ENCODE measurements at places on chromosomes 11 and 22. TPM values are rescaled to one million over a fixed set of nuclear protein-coding genes. Genes with fewer than 3 reads are reported as not detected.

The SF3B2 gene
- total RNA-seq: 140 TPM

The VSIG10L2 gene
- 0.14 TPM for total RNA-seq

The RTN4RL2 gene
- 2.9 TPM for total RNA-seq

The HINFP gene
- total RNA-seq: 10.8 TPM

The OR10AG1 gene
- not detected for total RNA-seq

The SCGB1C1 gene
- not detected for total RNA-seq

The TCN1 gene
- not detected for total RNA-seq

The RIMBP3C gene
- not detected for total RNA-seq

The MOV10L1 gene
- total RNA-seq: 0.56 TPM

The TMEM121B gene
- 0.74 TPM for total RNA-seq

The MMP13 gene
- not detected for total RNA-seq

- DNase-seq: no peak
Measured at GRCh38 chr11:34198523-34198922, 93.1 kb downstream of the NAT10 start.

- no peak for DNase-seq
Measured at GRCh38 chr11:60265373-60266214, 14.9 kb upstream of the MS4A4A start.

- DNase-seq: no peak
Measured at GRCh38 chr11:111627591-111627990, 25.3 kb downstream of the SIK2 start.

DNA sequence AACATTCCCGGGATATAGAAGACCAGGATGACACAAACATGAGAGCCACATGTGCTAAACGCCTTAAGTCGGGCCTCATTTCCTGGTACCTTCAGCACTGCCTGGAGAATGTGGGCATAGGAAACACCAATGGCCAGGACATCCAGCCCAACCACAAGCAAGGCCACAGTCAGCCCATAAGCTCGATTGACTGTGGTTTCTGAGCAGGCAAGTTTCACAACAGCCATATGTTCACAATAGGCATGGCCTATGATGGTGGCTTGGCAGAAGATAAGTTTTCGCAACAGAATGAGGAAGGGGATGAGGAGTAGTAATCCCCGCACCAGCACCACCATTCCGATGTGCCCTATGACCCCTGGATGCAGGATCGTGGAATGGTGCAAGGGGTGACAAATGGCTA, 26.9 kb upstream of the OR56A1 start:
- no peak for DNase-seq

DNA sequence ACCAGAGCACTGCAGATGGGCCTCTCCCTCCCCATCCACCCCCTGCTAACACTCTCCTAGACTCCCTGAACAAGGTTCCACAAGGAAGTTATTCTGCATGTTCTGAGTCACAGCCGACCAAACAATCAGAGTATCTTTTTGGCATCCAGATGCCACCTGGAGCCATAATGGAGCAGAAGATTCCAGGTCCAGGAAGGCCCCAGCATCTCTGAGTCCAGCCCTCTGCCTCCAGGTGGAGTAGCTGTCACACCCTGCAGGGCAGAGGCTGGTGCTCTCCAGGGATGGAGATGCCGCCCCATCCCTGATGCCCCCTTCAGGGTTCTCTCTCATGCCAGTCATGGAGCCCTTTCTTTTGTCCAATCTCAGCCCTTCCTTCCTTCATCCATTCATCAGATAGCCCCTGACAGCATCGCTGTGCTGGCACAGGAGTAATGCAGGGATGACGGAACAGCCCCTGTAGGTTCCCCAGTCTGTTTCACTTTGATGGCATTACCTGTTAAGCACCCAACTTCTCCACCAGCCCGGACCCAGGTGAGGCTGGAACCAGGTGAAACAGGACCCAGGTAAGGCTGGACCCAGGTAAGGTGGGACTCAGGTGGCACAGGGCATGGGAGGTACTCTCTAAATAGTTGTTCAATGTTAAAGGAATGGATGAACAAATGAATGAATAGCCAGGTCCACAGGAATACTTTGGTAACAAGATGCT, 20.1 kb upstream of the TSKU start:
- DNase-seq: peak; percentile 61

GRCh38 chr11:111395749-111396148, 16.7 kb upstream of the POU2AF1 start:
- DNase-seq: no peak

DNA sequence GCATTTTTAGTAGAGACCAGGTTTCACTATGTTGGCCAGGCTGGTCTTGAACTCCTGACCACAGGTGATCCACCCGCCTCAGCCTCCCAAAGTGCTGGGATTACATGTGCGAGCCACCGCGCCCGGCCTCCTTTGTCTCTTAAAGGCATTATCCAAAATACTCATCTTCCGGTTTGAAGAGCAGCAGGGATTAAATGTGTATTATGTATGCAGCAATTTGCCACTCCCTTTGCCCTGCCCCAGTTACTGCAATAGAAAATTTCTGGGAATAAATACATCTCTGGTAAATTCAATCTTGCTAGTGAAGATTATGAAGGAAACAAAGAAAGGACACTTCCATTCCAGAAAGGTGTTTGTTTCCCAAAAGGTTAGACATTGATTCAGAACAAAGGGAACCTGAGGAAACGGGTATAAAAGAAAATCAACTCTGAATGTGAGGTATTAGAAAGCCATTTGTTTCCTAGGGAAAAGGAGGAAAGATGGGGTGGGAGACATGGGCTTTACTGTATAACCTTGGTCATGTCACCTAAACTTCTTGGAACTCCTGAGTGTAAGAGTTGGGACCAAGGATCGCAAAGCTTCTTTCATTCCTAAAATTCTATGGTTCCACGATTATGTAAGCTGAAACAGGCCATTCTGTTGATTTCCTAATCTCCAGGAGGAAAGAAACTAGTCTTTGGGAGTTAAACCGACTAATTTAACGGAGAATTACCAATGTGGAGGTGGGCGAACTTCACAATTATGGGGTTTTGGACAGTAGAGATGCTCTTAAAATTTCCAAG, 959 bp upstream of the HIPK3 start:
- no peak for DNase-seq

- no peak for DNase-seq
Measured at GRCh38 chr22:38699784-38700183, 959 bp downstream of the JOSD1 start.

- no peak for DNase-seq
Measured at GRCh38 chr11:28878025-28878424, 769.8 kb downstream of the METTL15 start.

- DNase-seq: peak; percentile 70
Measured at GRCh38 chr22:23684026-23684425, 6.8 kb upstream of the RGL4 start.

DNA sequence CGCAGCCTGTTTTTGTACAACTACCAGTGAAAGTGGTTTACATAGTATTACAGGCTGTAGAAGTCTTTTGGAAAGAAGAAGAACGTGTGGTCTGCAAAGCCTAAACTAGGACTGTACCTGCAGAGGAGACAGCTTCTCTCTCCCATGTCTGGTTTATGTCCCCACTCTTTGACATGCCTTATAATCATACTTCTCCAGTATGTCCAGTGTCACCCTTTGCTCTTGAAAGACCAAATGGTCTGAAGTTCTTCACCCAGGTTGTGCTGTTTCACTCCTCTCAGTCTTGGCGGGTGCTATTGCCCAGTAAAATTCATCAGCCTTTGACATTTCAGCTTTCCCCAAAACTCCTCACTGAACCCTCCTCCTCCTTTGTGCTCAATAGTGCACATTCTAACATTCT, 676.0 kb upstream of the TENM4 start:
- no peak for DNase-seq

- no peak for DNase-seq
Measured at GRCh38 chr11:10502770-10503169, 38.2 kb downstream of the RNF141 start.

DNA sequence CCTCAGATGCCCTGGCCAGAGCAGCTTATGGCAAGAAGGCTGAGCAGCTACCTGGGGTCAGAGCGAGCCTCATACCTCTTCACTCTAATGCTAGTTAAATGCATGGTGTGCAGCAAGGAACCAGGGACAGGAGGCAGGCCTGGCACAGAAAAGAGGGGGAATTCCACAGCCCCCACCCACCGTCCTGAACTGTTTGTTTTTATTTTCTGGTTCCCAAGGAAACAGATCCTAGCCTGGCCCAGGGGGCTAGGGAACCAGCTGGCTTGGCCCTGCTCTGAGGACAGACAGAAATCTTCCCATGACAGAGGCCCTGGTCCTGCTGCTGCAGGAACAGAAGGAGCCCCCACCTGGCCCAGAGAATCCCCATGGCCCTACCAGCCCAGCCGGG, 40.4 kb downstream of the SLCO2B1 start:
- peak; percentile 64 for DNase-seq

DNA sequence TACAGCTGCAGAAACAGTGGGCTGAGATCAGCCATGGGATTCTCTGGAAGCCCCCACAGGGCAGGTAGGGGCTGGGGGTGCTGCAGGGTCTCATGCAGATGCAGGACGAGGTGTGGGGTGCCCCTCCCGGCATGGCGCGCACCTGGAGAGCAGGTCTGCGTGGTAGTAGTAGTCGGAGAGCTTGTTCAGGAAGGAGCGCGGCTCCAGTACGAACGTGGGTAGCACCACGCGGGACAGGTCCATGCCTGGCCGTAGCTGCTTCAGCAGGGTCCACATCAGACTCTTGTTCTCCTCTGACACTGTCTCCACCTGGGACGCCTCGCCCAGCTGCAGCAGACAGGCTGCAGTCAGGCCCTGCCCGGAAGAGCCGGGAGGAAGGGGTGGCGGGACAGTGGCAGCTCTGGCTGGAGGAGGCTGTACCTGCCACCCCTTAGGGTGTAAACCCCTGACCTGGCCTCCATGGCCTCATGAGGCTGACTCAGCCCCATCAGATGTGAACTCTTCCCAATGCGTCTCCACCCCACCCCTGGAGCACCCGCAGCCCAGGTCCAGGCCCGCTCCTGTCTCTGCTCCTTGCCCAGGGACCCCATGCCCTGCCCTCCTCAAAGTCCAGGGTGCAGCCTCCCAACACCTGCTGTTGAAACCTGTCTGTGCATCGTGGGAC, 47.0 kb upstream of the CARS1 start:
- peak; percentile 70 for DNase-seq

- no peak for DNase-seq
Measured at GRCh38 chr22:27327981-27328721, 473.4 kb downstream of the MN1 start.

GRCh38 chr11:129894278-129895125, 876 bp downstream of the NFRKB start:
- DNase-seq: no peak

- no peak for DNase-seq
Measured at GRCh38 chr11:119352857-119353260, 6.4 kb upstream of the MFRP start.

DNA sequence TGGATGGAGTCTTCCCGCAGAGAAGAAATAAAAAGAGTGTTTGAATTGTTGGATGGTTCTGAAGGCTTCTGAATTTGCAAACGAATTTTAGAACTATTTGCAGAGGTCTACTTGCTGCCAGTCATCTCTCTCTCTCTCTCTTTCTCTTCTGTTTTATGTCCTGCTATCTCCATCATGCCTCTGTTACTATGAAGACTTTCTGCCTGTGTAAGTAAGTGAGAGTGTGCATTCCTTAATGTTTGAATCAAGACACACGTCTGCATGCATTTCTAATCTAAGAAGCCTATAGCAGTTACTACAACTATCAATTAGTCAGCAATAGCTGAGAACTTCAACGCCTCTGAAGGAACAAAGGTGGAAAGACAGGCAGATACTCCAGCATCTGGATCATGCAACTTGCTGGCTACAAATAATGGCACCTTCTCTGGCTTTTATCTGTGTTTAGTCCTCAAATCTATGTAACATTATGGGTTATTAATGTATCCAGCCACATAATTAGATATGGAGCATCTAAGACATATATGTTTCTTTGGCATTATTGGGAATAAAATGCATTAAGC, 191.5 kb upstream of the BLID start:
- no peak for DNase-seq

DNA sequence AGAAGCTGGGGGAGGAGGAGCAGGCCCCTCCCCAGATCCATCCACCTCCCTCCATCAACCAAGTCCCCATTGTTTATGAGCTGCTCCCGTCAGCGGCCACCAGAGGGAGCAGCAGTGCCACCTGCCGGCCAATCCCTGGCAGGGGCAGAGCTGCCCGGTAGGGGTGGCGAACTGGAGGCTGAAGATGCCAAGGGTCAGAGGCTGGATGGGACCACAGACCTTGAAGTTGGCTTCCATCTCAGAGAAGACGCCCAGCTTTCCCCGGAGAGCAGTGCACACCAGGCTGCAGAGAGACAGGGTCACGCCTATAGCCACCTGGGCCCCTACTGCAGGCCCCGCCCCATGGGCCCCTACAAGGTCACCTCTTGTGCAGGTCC, 3.6 kb downstream of the FIBP start:
- DNase-seq: peak; percentile 91

- DNase-seq: no peak
Measured at GRCh38 chr11:69280994-69281393, 13.0 kb upstream of the MYEOV start.

DNA sequence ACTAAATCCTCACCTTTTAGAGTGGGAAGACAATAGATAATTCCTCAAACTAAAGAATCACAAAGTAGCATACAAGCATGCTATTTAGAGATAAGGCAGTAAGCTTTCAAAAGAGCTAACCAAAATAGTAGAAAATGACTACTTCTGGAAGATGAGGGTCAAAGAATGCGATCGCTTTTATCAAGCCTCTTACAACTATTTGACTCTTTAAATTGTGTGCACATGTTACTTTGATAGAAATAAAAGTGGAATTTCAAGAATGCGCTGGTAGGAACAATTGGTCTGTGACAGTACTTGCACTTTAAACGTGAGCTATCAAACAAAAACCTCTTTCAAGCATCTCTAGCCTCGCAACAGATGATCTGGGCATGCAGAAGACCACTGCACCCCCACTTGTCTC, 97.3 kb downstream of the COMMD9 start:
- no peak for DNase-seq

DNA sequence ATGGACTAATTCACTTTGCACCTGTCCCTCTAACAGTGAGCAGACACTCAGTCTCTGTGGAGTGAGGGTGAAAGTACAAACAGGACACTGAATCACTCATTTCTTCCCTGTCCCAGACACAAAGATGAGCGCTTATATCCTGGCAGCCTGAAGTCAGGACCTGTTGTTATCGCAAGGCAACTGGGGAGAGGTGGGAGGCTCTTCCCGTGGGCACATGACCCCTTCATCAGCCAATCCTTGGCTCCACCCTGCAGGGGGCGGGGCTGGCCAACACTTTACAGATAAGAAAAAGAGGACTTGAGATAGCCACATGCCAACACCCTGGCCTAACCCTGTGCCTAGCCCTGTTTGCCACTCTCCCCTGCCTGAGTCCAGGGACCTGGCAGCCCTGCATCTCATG, 29.5 kb upstream of the TESMIN start:
- DNase-seq: no peak

GRCh38 chr11:73404048-73404447, 27.8 kb downstream of the RELT start:
- DNase-seq: peak; percentile 90
